Retina (tissue), 1 donor: ENCODE measurements at places on chromosomes 6 and 20.

- DNase-seq: no peak
Measured at GRCh38 chr20:6679086-6679485, 88.4 kb upstream of the BMP2 start.

DNA sequence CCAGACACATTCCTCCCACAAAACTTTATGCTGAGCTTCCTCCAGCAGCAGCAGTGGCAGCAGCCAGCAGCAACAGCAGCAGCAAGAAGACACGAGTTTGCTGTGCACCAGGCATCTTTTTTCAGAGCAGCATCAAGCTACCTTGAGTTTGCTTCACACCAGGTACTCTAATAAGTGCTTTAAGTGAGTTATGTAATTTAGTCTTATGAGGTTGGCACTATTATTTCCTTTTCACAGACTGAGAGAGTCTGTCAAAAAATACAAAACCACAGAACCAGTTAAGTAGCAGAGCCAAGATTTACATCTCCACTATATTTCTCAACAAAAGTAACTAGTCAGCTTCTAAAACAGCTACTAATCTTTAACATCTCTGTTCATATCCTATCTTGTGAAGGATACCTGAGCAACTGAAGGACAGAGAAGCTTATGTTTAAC is 23.7 kb downstream of the RANBP9 start:
- DNase-seq: no peak

DNA sequence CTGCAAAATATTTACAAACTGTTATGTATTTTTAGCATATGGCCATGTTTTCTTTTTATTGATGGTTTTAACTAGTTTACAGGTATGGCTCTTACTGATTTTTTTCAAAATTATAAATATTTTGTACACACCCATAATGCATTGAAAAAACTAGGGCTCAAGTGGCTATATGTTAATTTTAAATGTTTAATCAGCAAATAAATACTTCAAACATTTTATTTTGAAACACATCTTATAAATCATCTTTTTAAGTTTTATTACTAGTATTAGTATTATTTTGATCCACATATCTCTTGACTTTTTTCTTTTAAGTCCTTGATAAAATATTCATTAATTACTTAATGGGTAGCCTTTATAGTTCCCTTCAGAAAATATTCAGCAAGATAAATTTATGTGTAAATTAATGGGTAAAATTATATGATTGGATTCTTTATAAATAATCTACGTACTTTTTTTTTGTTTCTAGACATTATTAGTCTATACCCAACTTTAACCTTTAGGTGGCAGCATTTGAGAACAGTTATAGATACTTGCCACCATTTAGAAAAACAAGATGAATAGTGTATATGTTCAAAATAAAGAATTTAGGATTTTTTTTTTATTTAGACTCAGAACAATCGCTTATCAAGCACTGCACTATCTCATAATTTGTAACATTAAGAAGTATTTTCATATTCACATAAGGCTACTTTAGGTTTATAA is 241.9 kb downstream of the ADGRB3 start:
- DNase-seq: no peak

DNA sequence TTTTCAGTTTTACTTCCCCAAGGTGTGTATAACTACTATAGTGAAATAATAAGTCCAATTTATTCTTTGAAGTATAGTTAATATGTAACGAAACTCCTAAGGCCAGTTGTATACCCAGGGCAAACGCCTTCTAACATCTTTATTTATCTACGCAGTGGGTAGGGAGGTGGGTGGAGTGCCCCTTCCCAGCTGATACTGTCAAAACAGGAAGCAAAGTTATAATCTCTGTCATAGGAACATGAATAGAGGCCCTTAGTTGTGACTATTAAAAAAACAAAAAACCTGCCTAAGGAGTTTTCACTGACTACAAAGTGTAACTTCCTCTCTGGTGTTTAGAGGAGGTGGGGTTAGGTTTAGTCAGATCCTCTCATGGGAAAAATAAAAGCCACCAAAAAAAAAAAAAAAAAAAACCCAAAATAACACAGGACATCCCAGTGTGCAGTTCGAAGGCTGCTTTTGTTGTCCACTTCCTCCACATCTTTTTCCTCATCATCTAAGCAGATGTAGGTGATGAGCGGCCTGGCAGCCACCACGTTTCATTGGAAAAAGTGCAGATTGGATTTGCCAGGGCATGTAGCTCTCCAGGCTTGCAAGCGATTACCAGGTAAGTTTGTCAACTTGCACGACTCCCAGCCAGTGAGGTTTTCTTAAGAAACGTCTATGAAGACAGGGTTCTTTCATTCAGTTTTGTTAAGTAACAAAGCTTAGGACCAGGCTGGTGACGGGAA is 58.7 kb downstream of the UTRN start:
- no peak for DNase-seq

GRCh38 chr6:10426781-10427279 is 12.0 kb upstream of the TFAP2A start:
- no peak for DNase-seq

GRCh38 chr6:165661664-165662025 is 1.4 kb downstream of the PDE10A start:
- DNase-seq: no peak
